ENCODE measurements at places on chromosomes 2 and 18.

- no peak for DNase-seq
Measured at GRCh38 chr2:147558620-147559019, 286.2 kb upstream of the ACVR2A start.

DNA sequence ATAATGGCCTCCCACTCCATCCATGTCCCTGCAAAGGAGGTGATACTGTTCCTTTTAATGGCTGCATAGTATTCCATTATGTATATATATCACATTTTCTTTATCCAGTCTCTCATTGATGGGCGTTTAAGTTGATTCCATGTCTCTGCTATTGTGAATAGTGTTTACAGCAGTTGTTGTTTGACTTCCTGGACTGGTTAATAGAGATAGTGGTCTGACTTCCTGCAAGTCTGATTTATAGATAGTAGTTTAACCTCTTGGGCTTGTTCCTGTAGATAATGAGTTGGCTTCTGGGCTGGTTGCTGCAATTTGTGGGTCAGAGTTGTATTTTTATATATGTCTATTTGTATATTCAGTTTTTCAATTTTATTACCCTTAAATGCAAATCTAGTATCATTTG is 145.4 kb downstream of the ARL6IP6 start:
- no peak for DNase-seq

DNA sequence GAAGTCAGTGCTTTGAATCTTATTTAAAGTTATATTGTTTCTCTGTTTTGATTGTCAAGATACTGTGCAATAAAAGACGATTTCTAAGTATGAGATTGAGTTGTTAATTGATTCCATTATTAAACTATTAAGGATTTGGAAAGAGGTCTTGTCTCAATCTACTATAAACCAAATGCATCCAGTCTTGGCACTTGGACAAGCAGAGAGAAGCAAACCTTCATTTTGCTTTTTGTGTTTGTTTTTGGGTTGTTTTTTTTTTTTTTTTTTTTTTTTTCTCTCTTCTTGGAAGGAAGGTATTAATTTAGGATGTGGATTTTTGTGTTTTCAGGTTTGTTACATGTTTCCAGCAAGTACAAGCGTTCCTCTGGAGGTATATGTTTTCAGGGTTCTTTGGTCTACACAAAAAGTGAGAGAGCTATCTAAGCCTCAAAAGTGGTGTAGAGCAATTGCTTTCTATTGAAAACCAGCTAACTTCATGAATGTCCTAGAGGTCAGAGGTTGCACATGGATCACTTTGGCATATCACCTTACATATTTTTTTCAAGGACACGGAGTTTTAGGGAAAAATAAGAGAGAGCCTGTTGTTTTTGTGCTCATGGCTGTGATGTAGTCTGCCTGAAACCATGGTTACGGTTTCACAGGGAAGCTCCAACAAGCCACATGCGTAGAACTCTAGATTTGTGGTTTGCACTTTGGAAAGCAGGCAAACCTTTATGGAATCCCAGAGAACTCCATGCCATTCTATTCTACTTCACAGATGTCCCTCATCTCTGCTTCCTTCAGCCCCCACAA is 1.8 kb downstream of the PRKCE start:
- no peak for DNase-seq

GRCh38 chr18:49023271-49023937 is 72.6 kb upstream of the SMAD7 start:
- DNase-seq, result no peak

DNA sequence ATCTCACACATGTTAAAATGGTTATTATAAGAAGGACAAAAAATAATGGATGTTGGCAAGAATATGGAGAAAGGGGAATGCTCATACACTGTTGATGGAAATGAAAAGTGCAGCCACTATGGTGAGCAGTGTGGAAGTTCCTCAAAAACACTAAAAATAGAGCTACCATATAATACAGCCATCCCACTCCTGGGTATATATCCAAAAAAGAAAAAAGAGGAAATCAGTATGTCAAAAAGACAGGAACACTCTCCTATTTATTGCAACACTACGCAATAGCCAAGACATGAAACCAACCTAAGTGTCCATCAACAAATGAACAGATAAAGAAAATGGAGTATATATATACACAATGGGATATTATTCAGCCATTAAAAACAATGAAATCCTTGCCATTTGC is 642.6 kb downstream of the RNF144A start:
- no peak for DNase-seq

DNA sequence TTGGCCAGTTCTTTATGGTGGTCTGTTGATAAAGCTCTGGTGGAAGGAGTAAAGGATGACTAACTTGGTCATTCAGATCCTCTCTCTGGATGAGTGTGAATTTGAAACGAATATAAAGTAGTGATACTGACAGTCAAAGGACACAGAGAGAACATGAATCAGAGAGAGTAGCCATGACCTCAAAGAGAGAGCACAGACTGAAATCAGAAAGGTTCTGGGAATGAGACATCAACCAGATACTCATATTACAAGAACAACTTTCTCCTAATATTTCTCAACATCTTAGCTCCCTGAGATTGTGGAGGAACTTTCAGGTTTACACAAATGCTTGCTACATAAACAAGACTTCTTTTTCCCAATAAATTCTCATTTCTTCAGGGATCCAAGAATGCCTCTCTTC is 849.1 kb upstream of the CHAC2 start:
- no peak for DNase-seq

DNA sequence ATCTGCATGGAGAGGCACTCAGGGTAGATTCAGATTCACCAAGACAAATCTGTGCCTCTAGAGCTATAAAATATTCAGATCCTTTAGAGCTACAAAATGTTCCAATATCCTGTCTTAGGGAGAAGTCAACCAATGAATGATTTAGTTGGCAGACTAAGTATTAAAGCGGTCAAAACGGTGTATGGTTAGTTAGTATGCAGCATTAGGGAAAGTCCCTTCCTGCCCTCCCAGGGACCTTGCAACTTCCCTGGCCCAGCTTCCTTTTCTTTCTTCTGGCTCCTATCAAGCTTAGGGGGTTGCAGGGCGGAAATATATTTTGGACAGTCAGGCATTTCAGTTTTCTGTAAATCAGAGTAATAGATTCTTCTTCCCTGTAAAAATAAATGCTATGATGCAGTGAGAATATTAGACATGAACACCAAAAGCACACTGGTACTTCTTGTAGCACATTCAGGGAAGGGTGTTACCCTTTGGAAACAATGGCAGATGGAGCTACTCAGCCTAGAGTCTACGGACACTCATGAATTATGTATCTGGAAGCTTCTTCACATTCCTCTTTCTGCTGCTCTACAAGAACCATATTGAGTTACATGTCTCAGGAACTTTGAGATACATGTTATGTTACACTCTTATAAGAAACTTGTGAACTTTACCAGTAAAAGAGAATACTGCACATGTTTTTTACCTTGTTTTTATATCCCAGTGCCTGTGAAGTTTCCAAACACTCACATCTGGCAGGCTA is 45.7 kb downstream of the CCDC93 start:
- no peak for DNase-seq

- no peak for DNase-seq
Measured at GRCh38 chr2:101617796-101618195, 79.7 kb upstream of the MAP4K4 start.

DNA sequence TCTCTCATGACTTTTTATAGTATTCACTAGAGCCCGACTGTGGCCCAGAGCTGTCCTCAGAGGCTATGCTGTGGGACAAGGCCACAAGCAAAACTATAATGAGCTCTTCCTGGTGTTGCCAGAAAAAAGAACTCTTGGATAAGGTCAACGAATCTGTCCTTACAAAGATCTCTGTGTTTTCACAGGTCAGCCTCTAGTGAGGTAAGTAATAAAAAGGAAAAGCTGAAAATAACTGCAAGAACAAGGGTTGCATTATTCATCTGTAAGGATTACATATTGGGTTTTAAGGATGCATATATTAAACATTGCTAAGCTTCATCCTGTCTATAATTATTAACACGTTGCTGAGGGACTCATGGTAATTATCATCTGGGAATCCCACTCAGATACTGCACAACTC is 62.8 kb upstream of the ATL2 start:
- DNase-seq, result no peak

- DNase-seq, result no peak
Measured at GRCh38 chr18:52679354-52679753, 339.4 kb downstream of the DCC start.

- DNase-seq, result no peak
Measured at GRCh38 chr2:54558188-54559005, 102.3 kb downstream of the SPTBN1 start.

GRCh38 chr2:216657086-216657855 is 24.1 kb downstream of the IGFBP2 start:
- DNase-seq, result no peak

GRCh38 chr18:6251084-6251483 is 163.6 kb downstream of the L3MBTL4 start:
- DNase-seq, result no peak

- DNase-seq, result no peak
Measured at GRCh38 chr18:24923138-24923537, 428.8 kb downstream of the ZNF521 start.

- DNase-seq, result no peak
Measured at GRCh38 chr2:109646961-109647360, 32.8 kb downstream of the SOWAHC start.

- DNase-seq, result no peak
Measured at GRCh38 chr2:179788104-179788503, 73.3 kb downstream of the ZNF385B start.

DNA sequence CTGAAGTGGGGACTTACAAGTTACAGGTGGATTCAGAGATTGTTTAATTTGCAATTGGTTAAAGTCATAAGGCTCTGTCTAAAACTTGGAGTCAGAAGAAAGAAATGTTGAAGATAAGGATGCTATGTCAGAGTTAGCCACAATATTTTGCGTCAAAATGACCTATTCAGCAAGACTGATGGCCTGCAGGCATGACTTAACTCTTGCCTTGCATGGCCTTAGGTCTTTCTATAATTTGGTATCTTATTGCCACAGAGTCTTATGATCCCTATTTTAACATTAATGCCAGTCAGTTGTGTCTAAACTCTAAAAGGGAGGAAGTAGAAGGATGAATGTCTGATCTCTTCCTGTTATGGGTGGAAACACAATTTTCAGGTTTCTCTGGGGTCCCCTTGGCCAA is 5.2 kb upstream of the COMMD1 start:
- no peak for DNase-seq

DNA sequence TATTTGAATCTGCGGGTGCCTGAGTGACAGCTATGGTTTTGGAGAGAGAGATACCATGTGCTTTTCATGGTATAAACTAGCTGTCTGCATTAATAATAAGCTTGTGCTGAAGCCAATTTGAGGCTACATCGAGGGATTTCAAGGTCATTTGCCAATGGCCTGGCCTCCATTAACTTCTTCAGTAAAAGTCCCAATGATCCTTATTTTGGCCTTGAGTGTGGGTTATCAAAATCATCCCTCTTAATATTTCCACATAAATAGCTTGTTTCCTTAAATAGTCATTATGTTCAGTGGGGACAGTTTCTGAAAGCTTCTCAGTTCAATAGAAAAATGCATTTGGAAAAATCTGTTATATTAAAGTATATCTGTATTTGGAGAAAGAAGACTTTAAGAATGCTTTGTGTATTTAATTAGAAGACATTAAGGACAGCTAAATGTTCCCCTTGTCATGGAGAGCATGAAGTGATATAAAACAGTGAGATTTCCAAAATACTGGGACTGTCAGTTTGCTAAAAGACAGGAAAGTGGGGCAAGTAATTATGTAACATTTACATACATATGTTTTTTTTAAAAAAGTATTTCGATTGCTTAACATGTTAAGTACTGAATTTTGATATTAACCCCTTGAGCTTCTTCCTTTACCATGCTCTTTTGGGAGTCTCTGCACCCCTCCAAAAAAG is 355.5 kb upstream of the ZEB2 start:
- DNase-seq, result no peak

DNA sequence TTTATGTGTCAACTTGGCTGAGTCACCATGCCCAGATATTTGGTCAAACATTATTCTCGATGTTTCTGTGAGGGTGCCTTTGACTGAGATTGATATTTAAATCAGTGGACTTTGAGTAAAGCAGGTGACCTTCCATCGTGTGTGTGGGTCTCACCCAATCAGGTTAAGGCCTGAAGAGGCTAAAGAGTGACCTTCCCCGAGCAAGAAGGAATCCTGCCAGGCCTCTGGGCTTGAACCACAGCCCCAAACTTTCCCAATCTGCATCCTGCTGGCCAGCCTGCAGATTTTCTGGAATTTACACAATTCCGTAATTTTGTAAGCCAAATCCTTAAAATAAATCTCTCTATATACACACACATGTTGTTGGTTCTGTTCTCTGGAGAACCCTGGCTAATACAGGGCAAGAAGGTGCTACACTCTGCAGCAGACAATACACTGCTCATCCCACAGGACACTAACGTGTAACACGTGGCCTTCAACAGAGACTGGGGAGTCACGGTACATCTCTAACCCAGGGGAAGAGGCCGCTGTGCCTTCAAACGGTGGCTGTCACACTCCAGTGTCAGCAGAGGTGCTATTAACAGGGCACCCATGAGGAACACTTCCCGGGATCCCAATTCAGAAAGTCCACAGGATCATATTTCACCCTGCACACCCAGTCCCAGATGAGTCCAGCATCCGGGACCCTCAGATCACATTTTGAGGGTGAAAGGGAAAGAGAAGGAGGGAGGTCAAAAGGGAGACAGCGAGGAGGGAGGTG is 113.1 kb upstream of the ID2 start:
- no peak for DNase-seq

GRCh38 chr2:96099861-96100798 is 16.2 kb downstream of the ADRA2B start:
- no peak for DNase-seq

GRCh38 chr2:235052514-235053354 is 100.9 kb downstream of the SH3BP4 start:
- no peak for DNase-seq

DNA sequence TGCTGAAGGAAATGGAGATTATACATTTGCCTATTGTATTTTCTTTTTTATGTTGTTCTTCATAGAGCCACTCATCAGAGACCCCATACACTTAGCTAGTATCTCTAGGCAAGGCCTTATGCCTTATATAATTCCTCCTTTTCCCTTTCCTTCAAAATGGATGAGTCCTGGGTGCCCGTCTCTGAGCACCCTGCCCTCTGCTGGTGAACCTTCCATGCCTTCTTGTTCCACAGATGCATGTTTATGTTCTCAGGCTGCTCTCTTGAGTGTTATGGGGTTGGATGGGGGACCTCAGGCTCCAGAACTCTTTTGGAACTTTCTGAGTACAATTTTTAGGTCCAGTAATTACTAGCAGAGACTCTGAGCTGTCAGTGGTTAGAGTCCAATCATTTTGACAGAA is 368.6 kb upstream of the SPRED2 start:
- no peak for DNase-seq

- no peak for DNase-seq
Measured at GRCh38 chr2:123453772-123454171, 571.3 kb upstream of the CNTNAP5 start.

GRCh38 chr2:64640153-64641044 is 13.3 kb downstream of the SERTAD2 start:
- DNase-seq, result no peak

DNA sequence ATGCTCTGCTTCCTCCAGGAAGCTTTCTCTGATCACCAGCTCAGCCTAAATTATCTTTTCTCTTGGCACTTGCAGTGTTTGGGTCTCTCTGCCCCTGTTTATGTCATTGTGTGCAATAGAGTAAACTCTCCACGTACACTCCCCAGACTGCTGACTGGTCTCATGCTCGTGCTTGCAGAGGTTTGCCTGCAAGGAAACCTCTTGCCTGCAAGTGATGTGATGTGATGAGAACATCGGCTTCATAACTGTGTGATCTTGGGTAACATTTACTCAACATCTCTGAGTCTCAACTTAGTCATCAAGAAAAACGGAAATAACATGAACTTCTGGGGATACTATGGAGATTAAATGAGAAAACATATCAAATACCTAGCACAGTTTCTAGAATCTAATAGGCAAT is 92.3 kb downstream of the BIN1 start:
- DNase-seq, result no peak
